Activated naive CD8-positive, alpha-beta T cell treated with anti-CD3 and anti-CD28 coated beads for 36 hours (primary cell): ENCODE measurements at places on chromosomes 5 and 9. TPM values are rescaled to one million over a fixed set of nuclear protein-coding genes. Genes with fewer than 3 reads are reported as not detected.

GRCh38 chr9:137002646-137003041 lies 6.3 kb upstream of the CLIC3 start:
- no peak overlapping the region for H3K4me3 ChIP-seq
- no peaks in the 10 kb centered on the region for H3K27me3 ChIP-seq
- H3K36me3 ChIP-seq = no peaks in the 10 kb centered on the region
- H3K4me1 ChIP-seq = peaks cover 32% of the 10 kb centered on the region

DNA sequence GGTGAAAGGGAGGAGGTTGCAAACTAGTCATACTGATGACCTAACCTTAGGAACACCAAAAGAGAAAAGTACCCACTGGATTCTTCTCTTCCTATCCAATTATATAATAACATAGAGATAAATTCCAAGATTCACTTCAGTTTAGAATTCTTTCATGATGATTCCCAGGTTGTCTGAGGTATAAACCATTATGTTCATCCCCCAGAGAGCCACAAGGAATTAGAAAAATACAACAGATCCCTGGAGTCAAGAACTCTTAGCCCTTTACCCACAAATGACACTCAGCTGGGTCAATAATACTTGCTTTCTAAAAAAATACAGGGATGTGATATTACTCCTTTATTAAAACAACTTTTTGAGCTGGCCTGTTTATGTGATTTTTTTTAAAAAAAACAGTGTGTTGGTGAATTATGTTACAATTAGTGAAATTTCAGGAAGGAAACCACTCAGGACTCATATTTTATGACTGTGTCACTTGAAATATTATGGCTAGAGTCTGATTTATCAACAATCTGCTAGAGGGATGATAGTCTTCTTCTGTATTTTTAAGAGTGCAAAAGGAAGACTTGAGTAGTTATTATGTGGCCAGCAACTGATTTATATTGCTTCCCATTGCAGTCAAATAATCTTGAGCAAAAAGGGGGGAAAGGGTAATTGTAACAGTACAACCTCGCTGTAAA lies 338.2 kb downstream of the NFIB start:
- no peak overlapping the region for H3K27ac ChIP-seq
- H3K27me3 ChIP-seq = no peaks in the 10 kb centered on the region
- H3K4me3 ChIP-seq = no peak overlapping the region
- DNase-seq = no peak

Gene AMBP
- total RNA-seq = not detected

GRCh38 chr9:117782931-117783788 lies 79.0 kb downstream of the TLR4 start:
- H3K4me1 ChIP-seq = peaks cover 9% of the 10 kb centered on the region
- H3K4me3 ChIP-seq = no peak overlapping the region
- H3K36me3 ChIP-seq = no peaks in the 10 kb centered on the region
- DNase-seq = peak; percentile 38
- no peak overlapping the region for H3K27ac ChIP-seq

Gene NEUROG1
- total RNA-seq = not detected

DNA sequence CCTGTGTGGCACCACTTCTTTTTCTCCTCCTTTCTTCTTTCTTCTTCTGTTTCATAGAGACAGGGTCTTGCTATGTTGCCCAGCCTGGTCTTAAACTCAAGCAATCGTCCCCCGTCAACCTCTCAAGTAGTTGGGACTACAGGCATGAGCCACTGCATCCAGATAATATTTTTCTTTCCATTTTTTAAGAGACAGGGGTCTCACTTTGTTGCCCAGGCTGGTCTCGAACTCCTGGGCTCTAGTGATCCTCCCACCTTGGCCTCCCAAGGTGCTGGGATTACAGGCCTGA lies 47.4 kb upstream of the IER5L start:
- no peak overlapping the region for H3K4me3 ChIP-seq
- H3K27me3 ChIP-seq = no peaks in the 10 kb centered on the region
- H3K36me3 ChIP-seq = no peaks in the 10 kb centered on the region
- DNase-seq = no peak
- no peak overlapping the region for H3K27ac ChIP-seq
- H3K4me1 ChIP-seq = peaks cover 32% of the 10 kb centered on the region

- no peak overlapping the region for H3K4me3 ChIP-seq
- DNase-seq = no peak
- peaks cover 1% of the 10 kb centered on the region for H3K36me3 ChIP-seq
- H3K4me1 ChIP-seq = peaks cover 3% of the 10 kb centered on the region
- peaks cover 3% of the 10 kb centered on the region for H3K27me3 ChIP-seq
- H3K27ac ChIP-seq = no peak overlapping the region
Observed at GRCh38 chr9:89667726-89668125, 62.9 kb downstream of the GADD45G start.

GRCh38 chr5:33504570-33504969 lies 63.8 kb downstream of the TARS1 start:
- no peaks in the 10 kb centered on the region for H3K27me3 ChIP-seq
- no peak overlapping the region for H3K4me3 ChIP-seq
- no peak overlapping the region for H3K27ac ChIP-seq
- DNase-seq = no peak
- no peaks in the 10 kb centered on the region for H3K36me3 ChIP-seq

Gene RNF183
- not detected for total RNA-seq

Gene ADAMTS6
- 1.6 TPM for total RNA-seq

Gene NFIL3
- total RNA-seq = 23.8 TPM

GRCh38 chr9:107710546-107710945 lies 221.0 kb upstream of the KLF4 start:
- no peak for DNase-seq
- no peak overlapping the region for H3K27ac ChIP-seq
- no peak overlapping the region for H3K4me3 ChIP-seq
- no peaks in the 10 kb centered on the region for H3K36me3 ChIP-seq
- no peaks in the 10 kb centered on the region for H3K4me1 ChIP-seq

Gene LECT2
- not detected for total RNA-seq

Gene BHMT2
- total RNA-seq = not detected

GRCh38 chr9:2411459-2412215 lies 209.9 kb upstream of the VLDLR start:
- no peaks in the 10 kb centered on the region for H3K36me3 ChIP-seq
- no peaks in the 10 kb centered on the region for H3K27me3 ChIP-seq
- H3K4me1 ChIP-seq = no peaks in the 10 kb centered on the region
- no peak overlapping the region for H3K27ac ChIP-seq

- H3K27ac ChIP-seq = no peak overlapping the region
- no peak for DNase-seq
- H3K27me3 ChIP-seq = no peaks in the 10 kb centered on the region
- H3K4me1 ChIP-seq = no peaks in the 10 kb centered on the region
- no peak overlapping the region for H3K4me3 ChIP-seq
Observed at GRCh38 chr9:77498891-77499290, 149.2 kb downstream of the GNA14 start.

DNA sequence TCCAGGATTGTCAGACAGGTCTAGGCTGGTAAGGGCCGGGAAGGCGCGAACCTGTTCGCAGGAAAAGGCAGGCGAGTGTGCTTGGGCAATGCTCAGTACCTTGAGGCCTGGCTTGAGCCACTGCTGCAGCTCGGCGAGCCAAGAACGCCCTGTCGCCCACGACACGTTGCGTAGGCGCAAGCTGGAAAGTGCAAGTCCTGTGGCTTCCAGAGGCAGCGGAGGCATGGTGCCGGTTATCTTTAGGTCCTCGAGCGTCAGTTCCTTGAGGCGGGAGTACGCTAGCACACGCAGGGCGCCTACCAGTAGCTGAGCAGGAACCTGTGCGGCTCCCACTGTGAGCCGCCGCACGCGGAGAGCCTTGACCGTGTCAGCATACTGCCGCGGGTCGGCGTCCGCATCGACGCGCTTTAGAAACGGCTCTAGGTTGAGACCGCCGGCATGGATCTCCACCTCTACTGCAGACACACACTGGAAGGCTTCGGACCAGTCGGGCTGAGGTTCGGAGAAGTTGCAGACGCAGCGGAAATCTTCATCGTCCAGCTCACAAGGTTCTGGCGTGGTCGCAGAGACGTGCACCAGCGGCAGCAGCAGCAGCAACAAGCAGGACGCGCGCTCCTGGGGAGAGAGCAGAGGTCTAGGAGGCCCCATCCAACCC lies 482 bp downstream of the CD14 start:
- peak; percentile 54 for DNase-seq
- peaks cover 23% of the 10 kb centered on the region for H3K27me3 ChIP-seq
- H3K4me1 ChIP-seq = peaks cover 31% of the 10 kb centered on the region
- H3K4me3 ChIP-seq = peak overlapping the region; percentile 82
- peak overlapping the region; percentile 69 for H3K27ac ChIP-seq
